Anterior cingulate cortex (tissue), 58 donors: ENCODE measurements at places on chromosomes 6 and 20.
A peak's percentile ranks its signal among the peaks of the same experiment; 100 is the strongest.

DNA sequence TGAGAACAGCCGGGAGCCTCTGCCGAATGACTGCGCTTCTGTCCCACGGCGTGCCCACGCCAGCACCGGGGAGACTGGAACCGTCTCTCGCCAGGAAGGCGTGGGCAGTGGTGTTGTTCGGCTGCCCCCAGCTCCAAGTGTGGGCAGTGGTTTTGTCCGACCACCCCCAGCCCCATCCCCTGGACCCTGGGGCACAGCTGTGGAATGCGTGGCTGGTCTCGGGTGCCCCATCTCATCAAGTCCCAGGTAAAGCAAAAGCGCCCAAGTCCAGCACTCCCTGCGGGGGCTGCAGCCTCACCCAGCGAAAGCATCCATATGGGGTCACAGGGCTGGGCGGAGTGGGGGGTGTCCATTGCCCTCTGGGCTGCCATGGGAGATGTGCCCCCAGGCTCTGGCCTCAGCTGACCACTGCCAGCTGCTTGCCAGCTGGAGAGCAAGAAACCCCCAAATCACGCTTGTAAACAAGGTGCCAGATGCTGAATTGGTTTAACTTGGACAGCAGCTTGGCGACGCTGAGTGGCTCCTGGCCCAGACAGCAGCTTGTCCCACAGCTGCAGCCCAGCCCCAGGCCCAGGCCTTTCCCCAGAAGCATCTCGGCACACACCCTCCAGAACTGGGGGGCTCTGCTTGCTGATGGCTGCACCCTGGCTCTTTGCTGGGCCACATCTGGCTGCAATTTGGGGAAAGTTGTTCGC is 4.5 kb downstream of the CABLES2 start:
- no peak for DNase-seq

GRCh38 chr6:117629119-117629660 is 26.9 kb upstream of the GOPC start:
- DNase-seq: no peak

GRCh38 chr6:148746363-148747144 is at the start of gene UST:
UST (plus strand) TSS chr6:148747030; CDS start chr6:148747431, 401 bp downstream.
- peak; percentile 42 for DNase-seq

- no peak for DNase-seq
These were observed 95.6 kb downstream of the CTNNBL1 start for GRCh38 chr20:37789408-37789807.

- no peak for DNase-seq
These were observed 24.9 kb upstream of the SASH1 start for GRCh38 chr6:148317739-148318138.

DNA sequence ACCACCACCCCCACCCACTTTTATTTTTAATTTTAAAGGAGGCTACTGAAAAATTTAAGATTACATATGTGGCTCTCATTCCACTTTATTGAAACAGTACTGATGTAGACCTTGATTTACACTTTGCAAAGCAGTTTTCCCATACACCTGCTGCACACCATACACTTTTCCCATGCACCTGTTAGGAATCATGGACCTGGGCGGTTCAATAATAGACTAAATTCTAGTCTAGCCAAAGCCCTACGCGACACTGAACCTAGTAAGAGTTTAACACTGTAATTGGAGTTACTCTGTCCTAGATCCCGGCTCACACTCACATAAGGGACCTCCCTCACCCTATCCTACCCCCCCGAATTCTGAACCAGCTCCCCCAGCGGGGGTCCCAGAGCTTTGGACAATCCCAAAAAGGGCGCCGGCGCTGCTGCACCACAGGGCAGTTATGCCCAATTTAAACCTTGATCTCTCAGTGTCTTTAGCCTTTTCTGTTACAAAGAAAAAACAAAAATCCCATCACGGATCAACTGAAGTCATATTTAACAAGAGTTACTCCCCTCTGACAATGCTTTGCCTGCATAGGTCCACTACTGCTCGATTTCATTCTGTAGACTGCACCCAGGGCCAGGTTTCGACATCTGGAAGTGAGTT is 2.4 kb upstream of the GCLC start:
- DNase-seq: no peak

DNA sequence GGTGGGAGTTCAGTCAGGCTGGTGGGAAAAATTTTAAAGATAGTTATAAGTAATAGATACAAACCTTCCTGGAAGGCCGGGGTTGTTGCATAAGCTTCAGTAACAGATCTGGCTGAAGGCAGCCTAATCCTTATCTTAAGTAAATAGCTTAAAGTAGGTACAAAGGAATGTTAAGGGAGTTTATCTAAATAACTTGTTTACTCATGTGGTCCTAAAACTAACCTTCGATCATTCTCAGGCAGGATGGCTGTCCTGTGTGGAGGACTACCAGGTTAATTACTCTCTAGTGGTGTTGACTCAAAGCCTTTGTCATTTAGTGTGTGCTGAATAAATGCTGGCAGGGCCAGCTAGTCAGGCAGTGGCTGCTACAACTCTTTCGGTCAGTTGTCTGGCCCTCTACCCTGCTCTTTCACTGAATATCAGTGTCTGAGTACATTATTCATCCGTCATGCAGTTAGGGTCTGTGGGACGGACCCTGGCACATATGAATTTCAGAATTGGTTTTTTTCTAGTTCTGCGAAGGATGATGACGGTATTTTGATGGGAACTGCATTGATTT is 131.6 kb upstream of the TAB2 start:
- DNase-seq: no peak

DNA sequence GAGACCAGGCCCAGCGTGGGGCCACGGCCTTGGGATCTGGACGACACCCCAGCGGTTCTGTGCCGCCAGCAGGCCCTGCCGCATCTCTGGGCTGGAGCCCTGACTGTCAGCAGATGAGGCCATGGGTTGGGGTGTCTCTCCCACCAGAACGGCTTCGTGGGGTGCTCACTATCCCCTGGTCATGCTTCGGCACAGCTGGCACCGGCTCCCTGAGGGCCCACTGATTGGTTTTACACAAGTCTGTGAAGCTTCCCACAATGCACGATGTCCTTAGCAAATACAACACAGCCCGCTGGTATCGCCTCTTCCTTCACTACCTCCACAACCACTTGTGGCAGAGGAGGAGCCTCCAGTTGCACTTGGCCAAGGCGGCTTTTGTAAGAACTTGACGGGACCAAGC is 94.3 kb downstream of the THBS2 start:
- no peak for DNase-seq

DNA sequence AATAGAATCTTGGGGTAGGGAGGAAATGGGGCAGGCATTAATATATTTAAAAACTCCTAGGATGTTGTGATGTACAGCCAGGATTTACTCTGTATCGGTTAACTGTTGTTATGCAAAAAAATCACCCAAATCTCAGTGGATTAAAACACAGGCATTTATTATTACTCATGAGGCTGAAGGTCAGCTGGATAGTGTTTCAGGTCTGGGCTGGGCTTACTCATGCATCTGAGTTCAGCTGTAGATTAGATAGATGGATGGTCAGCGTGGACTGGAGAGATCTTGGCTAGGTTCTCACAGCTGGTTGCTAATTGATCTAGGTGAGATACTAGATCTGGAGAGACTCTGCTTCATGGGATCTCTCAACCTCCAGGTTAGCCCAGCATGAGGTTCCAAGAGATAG is 131.4 kb downstream of the BTBD3 start:
- DNase-seq: no peak
